Stimulated activated CD8-positive, alpha-beta memory T cell treated with anti-CD3 and anti-CD28 coated beads, Interleukin-2, amount 100 ng/mL, for 48 hours (primary cell): ENCODE measurements at places on chromosomes 1 and 21.
A peak's percentile ranks its signal among the peaks of the same experiment; 100 is the strongest.

GRCh38 chr21:41377715-41378114 is 15.9 kb downstream of the MX2 start:
- DNase-seq, result no peak

DNA sequence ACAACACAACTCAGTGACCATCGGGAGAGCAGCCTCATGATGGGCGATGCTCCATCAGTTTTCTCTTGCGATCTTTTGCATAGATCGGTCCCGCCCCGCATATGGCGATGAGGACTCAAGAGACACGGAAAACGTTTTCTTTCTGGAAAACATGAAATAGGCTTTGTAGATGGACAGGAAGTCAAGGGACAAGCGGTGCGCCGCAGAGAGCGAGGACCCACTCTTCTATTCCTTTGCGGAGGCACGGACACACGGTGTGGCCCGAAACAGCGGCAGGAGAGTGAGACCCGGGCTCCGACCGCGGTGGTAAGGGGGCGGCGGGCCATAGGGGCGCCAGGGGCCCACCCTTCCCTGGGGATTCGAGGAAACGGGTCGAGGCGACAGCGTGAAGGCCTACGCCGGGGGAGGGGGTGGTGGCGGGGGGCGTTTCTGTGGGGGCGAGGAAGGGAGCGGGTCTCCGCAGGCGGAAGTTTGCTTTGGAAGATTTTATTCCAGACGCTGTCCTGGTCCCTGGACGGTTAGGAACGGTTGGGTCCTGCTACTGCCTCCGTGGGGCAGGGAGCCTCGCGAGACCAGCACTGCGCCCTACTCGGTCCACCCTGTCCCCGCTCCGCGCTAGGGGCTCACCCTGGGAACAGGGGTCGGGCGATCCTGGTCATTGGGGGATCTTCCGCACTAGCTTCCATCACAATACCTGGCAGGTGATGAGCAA is 796 bp upstream of the TDRKH start:
- peak; percentile 6 for DNase-seq

DNA sequence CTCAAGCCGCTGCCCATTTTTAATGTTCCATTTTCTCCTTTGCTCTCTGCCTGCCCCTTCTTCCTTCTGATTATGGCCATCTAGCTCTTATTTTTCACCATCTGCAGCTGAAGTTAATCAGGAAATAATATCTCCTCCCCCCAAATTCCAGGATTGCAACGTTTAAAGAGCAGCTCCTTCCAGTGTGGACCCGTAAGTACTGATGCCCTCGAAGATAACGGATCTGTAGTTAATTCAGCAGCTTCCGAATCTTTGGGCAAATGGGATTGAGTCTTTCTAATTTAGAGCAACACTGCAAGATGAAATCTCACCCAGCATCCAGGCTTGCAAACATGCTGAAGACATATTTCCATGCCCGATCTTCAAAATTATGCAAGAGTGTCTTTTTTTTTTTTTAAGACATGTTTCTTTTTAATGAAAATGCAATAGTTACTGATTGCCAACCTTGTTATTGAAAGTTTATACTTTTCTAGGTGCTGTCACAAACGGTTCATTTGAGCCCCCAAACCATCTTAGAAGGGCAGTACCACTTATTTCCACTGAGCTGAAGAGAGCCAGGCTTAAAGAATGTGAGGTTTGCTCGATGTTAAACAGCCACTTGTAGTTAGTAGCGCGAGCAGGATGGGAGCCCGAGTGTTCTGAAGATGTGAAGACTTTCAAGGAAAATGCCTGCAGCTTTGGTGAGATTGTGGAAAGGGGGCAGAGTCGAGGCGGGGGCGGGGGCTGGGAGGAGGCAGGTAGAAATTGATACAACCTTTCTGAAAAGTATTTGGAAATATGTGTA is 10.9 kb upstream of the RCAN3 start:
- DNase-seq, result no peak

DNA sequence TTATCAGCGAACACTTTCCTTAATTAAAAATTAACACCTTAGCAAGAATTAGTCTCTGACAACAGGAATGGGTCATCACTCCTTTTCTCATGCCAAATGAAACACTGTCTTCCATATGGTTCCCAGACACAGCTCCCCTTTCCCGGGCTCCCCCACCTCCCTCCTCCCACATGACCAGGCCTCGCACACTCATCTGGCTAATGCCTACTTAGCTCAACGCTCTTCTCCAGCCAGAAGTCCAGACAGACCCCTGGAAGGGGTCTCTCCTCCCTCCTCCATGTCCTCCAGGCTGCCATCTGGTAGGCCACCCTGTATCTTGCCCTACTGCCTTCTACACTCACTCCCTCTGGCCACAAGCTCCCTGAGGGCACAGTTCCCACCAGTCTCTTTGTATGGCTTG is 39.9 kb downstream of the KCNC4 start:
- DNase-seq, result no peak

DNA sequence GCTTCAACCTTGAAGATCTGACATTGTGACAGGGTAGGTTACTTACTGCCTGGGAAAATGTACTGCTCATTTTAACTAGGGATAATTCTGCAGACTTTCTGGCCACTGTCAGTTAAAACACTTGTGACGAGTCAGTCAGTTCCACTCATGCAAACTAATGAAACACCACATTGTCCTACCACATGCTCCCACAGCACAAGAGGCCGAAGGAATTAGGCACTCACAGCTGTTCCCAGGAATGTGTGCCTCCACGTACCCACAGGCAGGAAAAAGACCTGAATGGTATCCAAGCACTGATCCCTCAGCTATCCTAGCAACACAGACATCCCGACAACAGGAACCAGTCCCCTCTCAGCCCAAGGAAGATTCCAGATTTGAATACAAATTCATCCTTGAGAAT is 12.3 kb downstream of the BCAR3 start:
- no peak for DNase-seq
